Endothelial cell (in vitro differentiated cells): ENCODE measurements at places on chromosomes 13 and 19.

GRCh38 chr19:36008336-36008978, at the start of gene SYNE4:
SYNE4 (minus strand) TSS chr19:36008813; CDS start chr19:36008681, 132 bp downstream.
- peaks cover 7% of the 10 kb centered on the region for H3K36me3 ChIP-seq
- H3K27me3 ChIP-seq, result peaks cover 6% of the 10 kb centered on the region
- no peak for DNase-seq
- H3K27ac ChIP-seq, result peak within 1 kb of the TSS; percentile 30
- H3K4me1 ChIP-seq, result peaks cover 23% of the 10 kb centered on the region

DNA sequence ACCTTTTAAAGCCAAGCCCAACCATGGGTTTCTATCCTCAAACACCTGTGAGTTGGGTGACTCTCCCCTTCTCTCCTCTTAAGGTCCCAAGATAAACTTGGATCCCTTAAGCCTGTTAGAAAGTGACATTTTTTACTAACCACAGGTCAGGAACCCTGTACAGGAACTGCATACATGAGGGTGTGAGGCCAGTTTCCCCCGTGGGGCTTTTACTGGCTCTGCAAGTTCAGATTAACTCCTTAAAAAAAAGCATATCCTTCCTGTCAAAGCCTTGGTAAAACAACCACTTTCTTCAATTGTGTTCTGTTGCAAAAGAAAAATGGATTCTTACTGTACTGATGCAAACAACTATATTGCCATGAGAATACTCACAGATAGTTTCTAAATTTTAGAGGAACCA, 2638.7 kb upstream of the PCDH20 start:
- peak overlapping the region; percentile 86 for H3K27ac ChIP-seq
- no peak for DNase-seq
- H3K36me3 ChIP-seq, result no peaks in the 10 kb centered on the region
- H3K4me3 ChIP-seq, result no peak overlapping the region
- peaks cover 10% of the 10 kb centered on the region for H3K4me1 ChIP-seq

DNA sequence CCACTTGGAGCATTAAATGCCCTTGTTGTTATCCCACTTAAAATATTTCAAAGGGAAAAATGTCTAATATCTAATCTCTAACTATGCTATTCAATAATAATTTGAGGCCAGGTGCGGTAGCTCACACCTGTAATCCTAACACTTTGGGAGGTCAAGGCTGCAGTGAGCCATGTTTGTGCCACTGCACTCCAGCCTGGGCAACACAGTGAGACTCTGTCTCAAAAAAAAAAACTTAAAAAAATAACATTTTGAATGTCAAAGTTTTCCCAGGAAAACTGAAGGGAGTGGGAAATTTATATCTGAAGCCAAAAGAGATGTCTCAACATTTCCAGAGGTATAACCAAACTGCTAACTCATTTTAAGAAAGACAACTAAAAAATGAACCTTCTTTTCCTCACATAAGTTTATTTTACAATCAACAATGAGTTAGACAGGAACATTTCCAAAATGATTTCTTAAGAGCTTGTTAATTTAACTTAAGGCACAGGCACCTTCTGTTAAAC, 47.9 kb downstream of the CAB39L start:
- no peak overlapping the region for H3K27ac ChIP-seq
- no peaks in the 10 kb centered on the region for H3K36me3 ChIP-seq
- DNase-seq, result no peak
- H3K27me3 ChIP-seq, result peaks cover 2% of the 10 kb centered on the region
- H3K4me1 ChIP-seq, result no peaks in the 10 kb centered on the region

- peaks cover 10% of the 10 kb centered on the region for H3K27me3 ChIP-seq
- DNase-seq, result no peak
- peaks cover 9% of the 10 kb centered on the region for H3K4me1 ChIP-seq
- peak overlapping the region; percentile 87 for H3K27ac ChIP-seq
- H3K36me3 ChIP-seq, result peaks cover 27% of the 10 kb centered on the region
These were observed 20.2 kb downstream of the TMEM150B start for GRCh38 chr19:55304980-55305379.

DNA sequence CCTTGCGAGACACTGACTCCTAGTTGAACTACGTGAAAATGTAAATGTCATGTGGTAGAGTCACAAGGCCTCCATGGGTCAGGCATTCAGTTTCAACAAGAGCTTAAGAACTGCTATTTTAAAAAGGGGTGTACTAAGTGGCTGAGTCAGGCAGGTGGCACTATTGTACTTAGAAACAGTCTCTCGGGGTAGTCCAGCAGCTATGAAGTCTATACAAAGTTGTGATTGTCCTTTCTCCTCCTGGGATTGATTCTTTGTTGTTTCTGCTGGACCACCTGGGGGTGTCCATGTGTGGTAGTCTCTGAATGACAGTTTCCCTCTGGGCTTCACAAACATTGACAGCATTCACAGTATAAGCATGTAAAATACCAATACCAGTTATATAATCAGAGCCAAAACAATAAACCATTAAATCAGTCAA, 33.0 kb downstream of the UGGT2 start:
- peaks cover 14% of the 10 kb centered on the region for H3K36me3 ChIP-seq
- no peak overlapping the region for H3K4me3 ChIP-seq
- H3K27me3 ChIP-seq, result no peaks in the 10 kb centered on the region
- peak; percentile 55 for DNase-seq
- peaks cover 6% of the 10 kb centered on the region for H3K4me1 ChIP-seq

DNA sequence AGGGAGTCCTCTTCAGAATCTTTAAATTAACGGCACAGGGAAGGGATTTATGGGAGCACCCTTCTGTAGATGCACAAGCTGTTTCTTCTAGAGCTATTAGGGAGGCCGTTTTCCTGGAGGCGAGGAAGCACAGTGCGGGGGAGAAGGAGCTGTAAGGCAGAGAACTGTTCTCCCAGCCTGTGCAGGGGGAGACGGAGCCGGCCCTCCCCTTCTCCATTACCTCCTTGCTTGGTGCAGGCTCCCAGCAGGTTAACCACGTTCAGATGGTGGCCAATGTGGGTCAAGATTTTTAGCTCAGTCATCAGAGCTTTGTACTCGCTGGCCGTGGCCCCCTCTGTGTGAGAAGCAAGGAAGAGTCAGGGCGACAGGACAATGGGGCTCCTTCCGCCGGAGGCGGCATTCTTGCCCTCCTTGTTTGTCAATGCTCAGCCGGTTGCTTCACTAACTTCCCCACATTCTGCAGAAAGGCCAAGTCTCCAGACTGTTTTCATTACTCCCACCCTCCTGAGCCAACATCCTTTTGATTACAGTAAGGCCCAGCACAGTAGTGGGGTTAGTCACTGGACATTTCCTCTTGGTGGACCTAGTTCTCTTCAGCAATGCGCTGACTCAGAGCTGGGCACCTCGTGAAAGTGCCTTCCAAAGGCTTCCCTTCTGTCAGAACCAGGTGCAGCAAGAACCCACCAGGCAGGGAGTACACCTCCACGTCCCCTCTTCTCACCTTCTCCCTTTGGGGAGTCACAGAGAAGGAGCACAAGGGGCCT, 165.4 kb downstream of the FLT1 start:
- peaks cover 11% of the 10 kb centered on the region for H3K27me3 ChIP-seq
- peaks cover 43% of the 10 kb centered on the region for H3K36me3 ChIP-seq
- H3K27ac ChIP-seq, result peak overlapping the region; percentile 89

- H3K36me3 ChIP-seq, result peaks cover 9% of the 10 kb centered on the region
- H3K27ac ChIP-seq, result no peak overlapping the region
- H3K27me3 ChIP-seq, result peaks cover 14% of the 10 kb centered on the region
- H3K4me3 ChIP-seq, result no peak overlapping the region
- H3K4me1 ChIP-seq, result peaks cover 4% of the 10 kb centered on the region
- no peak for DNase-seq
These were observed 25.8 kb upstream of the CEACAM1 start for GRCh38 chr19:42554046-42554575.

DNA sequence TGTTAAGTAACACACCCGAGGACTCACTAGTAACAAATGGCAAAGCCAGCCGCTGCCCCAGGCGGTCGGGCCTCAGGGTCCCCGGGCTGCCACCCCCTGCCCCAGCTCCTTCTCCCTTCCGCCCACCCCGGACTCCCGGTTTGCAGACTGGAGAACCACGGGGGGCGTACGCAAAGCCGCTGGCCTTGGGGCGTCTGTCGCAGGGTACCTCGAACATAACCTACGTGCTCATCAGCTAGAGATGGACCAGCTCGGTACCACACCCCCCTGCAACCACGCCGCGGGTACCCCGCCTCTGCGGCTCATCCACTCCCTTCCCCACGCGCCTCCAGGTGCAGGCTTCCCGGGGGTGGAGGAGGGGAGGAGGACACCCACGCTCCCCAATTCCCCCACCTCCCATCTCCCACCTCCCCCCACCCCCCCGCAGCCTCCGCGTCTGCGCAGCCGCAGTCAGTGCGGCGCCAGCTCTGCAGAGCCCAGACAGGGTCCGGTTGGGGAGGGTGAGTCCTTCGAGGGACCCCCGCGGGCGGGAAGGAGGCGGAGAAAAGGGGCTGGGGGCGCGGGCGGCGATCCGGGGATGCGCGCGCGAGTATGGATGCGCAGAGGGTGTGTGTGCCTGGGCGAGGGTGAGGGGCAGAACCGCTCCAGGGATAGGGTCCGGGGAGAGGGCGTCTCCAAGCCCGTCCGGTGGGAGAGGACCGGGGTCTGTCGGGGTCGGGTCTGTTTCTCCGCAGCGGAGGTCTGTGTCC, at the start of gene SMIM17:
SMIM17 (plus strand) TSS at position 449 of the 749 bp plus-strand sequence. CDS start 2,509 bp downstream, outside the sequence.
- no peak within 1 kb of the TSS for H3K27ac ChIP-seq
- peaks cover 9% of the 10 kb centered on the region for H3K27me3 ChIP-seq
- DNase-seq, result no peak
- H3K4me3 ChIP-seq, result no peak within 1 kb of the TSS
- no peaks in the 10 kb centered on the region for H3K4me1 ChIP-seq

GRCh38 chr13:110890279-110891165, 24.3 kb downstream of the ANKRD10 start:
- H3K27ac ChIP-seq, result no peak overlapping the region
- peaks cover 41% of the 10 kb centered on the region for H3K4me1 ChIP-seq
- peaks cover 5% of the 10 kb centered on the region for H3K27me3 ChIP-seq
- peaks cover 15% of the 10 kb centered on the region for H3K36me3 ChIP-seq
- no peak for DNase-seq

DNA sequence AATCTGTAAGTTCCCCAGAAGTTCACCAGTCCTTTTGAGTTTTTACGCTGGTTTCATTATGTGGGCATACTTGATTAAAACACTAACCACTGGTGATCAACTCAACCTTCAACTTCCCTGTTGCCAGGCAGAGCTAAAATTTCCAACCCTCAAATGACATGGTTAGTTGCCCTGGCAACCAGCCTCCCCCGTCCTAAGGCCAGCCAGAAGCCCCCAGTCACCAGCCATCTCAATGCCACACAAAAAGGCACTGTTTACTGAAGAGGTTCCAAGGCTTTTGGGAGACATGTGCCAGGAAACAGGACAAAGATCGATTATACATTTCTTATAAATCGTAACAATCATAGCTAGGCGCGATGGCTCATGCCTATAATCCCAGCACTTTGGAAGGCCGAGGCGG, 1.6 kb downstream of the ZNF649 start:
- DNase-seq, result no peak
- peak overlapping the region; percentile 100 for H3K4me3 ChIP-seq
- peaks cover under 1% of the 10 kb centered on the region for H3K27me3 ChIP-seq

DNA sequence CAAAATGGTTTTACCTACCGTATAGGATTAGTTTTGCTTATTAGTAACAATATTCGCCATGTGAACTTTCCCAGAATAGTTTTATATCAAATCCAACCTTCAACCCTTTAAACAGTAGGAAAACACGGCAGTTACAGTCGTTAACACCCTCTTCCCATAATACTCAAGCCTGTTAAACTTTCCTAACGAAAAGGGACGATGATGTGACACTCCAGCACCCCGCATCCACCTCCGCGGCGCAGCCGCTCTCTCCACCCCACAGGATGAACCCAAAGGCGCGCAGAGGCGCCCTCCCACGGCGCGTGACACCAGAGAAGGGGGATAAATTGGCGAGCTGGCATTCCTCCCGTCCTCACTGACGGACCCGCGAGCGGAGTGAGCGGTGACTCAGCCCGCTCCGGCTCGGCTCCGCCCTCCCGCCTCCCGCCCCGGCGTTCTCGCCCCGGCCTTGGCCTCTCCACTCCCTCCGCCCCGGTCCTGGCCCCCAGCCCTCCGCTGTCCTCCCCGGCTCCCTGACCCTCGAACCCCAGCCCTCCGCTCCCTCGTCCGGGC, 665 bp downstream of the TUBGCP3 start:
- peak; percentile 71 for DNase-seq
- H3K27me3 ChIP-seq, result peaks cover 5% of the 10 kb centered on the region
- H3K27ac ChIP-seq, result peak overlapping the region; percentile 54
- H3K4me3 ChIP-seq, result peak overlapping the region; percentile 97
- H3K36me3 ChIP-seq, result no peaks in the 10 kb centered on the region

- DNase-seq, result no peak
- no peaks in the 10 kb centered on the region for H3K4me1 ChIP-seq
- peaks cover 2% of the 10 kb centered on the region for H3K27me3 ChIP-seq
These were observed 59.8 kb upstream of the UBAC2 start for GRCh38 chr13:99140831-99141230.

- peaks cover 15% of the 10 kb centered on the region for H3K4me1 ChIP-seq
- no peaks in the 10 kb centered on the region for H3K36me3 ChIP-seq
- no peak overlapping the region for H3K4me3 ChIP-seq
- H3K27me3 ChIP-seq, result peaks cover 10% of the 10 kb centered on the region
- peak overlapping the region; percentile 37 for H3K27ac ChIP-seq
- no peak for DNase-seq
These were observed 131.5 kb upstream of the GJB6 start for GRCh38 chr13:20363603-20364002.

DNA sequence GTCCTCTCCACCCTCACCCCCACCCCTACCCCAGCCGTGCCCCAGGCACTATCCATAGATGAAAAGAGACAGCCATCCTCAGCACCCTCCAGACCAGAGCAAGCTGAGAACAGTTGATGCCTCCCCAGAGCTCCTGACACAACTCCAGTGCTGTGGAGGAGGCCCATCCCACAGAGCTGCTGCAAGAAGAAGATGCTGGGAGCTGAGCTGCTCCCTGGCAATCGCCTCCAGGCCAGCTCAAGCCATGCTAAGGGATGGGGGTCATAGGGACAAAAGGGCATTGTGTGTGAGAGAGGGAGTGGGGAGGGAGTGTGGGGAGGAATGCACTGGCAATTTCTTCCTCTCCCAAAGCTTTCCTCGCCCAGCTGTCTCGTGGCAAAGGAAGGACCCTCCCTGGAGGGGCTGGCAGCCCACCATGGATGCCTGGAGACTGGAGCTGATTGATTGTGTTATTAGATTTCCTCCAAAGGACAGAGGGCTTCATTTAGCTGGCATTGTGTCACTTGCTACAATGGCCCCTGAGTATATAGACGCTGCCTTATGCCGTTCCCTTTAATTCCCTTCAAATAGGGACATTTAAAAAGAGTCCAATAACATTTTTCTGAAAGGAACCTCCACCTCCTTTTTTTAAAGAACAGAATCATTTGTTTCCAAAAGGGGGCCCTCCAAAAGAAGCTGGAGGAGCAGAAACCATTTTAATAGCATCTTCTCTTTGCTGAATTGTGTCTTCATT, 476.4 kb downstream of the FOXO1 start:
- peaks cover 5% of the 10 kb centered on the region for H3K27me3 ChIP-seq
- DNase-seq, result no peak
- no peak overlapping the region for H3K27ac ChIP-seq
- no peak overlapping the region for H3K4me3 ChIP-seq
- peaks cover 39% of the 10 kb centered on the region for H3K4me1 ChIP-seq

DNA sequence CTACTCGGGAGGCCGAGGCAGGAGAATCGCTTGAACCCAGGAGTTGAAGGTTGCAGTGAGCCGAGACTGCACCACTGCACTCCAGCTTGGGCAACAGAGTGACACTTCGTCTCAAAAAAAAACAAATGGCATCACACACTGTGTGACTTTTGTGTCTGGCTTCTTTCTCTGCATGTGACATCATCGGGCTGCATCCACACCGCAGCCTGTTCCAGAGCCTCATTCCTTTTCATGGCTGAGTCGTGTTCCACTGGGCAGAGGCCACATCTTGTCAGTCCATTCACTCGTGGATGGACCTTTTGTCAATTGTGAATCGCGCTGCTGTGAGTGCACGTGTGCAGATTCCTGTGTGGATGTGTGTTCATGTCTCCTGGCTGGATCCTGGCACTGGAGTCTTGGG, 8.3 kb downstream of the THOP1 start:
- H3K36me3 ChIP-seq, result peaks cover 16% of the 10 kb centered on the region
- H3K27me3 ChIP-seq, result peaks cover 8% of the 10 kb centered on the region
- DNase-seq, result no peak
- H3K27ac ChIP-seq, result no peak overlapping the region
- H3K4me1 ChIP-seq, result no peaks in the 10 kb centered on the region
